ENCODE measurements at places on chromosomes 16 and 17.

DNA sequence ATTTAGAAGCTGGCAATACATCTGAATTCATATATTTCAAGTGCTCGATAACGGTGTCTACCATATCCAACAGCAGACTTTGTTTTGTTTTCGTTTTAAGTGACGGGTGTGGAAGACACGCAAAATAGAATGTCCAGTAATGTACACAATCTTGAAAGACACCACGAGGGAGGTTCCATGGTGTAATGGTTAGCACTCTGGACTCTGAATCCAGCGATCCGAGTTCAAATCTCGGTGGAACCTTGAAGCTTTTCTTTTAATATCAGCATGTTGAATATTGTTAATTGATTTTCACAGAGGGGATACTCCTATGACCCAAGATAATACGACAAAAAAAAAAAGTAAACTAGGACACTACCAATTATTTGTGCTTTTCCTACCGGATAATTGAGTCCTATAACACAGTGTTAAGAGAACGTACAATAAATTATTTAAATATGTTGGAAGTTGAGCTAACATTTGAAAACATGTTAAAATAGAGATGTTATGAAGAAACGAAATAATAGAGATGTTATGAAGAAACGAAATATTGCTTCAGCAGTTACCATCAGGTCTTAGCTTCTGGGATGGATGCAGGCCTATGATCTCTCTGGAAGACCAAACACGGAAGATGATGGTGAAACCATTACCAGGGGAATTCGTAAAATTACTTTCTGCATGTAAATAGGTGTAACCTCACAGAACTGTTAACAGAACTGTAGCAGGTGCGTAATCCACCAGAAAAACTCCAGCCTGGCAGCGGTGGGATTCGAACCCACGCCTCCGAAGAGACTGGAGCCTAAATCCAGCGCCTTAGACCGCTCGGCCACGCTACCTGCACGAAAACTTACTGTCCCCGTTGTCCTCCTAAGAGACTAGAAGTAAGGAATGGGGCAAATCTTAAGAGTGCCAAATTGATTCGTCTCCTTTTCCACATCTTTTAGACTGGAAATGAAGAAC, 1.5 kb upstream of the ALOXE3 start:
- peak; percentile 96 for DNase-seq

GRCh38 chr17:8409966-8410882, 12.6 kb upstream of the RNF222 start:
- DNase-seq, result peak; percentile 86

DNA sequence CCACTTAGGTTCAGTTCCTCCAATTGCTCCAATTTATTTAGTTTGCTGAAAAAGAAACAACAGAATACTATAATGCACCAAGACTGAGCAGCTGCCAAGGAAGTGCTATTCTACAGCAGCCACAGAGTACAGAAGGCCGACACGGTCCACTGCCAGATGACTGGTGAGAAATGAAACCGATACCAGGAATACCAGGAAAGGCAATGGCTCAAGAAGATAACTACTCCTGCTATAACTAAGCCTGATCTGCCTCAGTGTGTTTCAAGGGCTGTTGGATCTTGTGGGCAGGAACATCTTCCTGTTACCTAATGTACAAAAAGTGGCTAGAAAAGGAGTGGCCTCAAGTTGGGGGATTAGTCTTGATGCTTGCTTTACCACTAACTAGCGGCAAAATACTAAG, 32.8 kb downstream of the MARVELD3 start:
- DNase-seq, result no peak

DNA sequence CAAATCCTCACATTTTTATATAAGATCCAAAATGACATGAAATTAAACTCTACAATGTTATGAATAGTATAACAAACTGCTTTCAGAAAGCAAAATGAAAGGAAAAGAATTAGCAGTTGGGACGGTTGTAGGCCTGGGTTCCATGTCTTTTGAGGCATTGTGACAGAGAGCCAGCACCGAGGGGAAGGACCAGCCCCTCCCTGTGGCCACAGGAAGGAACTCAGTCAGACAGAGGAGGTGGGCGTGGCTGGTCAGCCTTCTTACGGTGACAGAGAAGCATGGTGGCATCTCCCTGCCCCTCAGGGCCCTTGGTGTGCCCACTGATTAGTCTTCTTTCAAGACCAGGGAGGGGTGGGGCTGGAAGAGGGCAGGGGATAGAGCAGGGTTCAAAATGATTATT, 5.7 kb downstream of the ZNF319 start:
- peak; percentile 71 for DNase-seq

GRCh38 chr17:59376506-59376905, 45.1 kb downstream of the YPEL2 start:
- DNase-seq, result no peak

DNA sequence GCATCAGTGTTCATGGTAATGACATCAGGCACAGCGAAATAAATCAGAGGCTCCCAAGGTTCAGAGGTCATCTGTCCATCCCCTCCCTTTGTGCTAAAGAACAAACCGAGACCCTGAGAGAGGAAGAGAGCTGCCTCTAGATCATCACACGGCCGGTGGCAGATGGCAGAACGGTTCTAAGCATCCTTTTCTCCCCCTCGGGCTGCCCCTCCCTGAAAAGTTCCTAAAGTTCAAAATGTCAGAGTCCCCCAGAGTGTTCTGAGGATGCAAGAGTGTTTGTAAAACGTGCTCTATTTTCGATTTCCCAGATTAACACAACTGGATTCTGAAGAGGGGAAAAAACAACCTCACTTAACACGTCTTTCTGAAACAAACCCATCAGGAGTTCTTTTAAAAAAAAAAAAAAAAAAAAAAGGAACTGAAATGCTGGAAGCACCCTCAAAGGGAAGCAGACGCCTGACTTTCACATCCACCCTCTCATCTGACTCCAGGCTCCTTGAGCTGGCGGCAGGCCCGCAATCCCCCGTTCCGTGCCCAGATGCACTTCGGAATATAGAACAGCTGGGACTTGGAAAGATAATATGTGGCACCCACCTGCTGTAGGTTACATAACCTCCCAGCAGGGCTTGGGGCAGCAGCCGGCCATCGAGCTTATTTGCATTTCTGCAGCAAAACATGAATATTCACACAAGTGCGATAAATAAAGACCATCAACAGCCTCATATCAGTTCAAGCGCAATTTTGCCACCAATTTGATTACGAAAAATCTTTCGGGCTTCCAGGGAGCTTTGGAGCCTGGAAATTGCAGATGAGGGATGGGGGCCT, 115.5 kb upstream of the SMURF2 start:
- DNase-seq, result no peak

DNA sequence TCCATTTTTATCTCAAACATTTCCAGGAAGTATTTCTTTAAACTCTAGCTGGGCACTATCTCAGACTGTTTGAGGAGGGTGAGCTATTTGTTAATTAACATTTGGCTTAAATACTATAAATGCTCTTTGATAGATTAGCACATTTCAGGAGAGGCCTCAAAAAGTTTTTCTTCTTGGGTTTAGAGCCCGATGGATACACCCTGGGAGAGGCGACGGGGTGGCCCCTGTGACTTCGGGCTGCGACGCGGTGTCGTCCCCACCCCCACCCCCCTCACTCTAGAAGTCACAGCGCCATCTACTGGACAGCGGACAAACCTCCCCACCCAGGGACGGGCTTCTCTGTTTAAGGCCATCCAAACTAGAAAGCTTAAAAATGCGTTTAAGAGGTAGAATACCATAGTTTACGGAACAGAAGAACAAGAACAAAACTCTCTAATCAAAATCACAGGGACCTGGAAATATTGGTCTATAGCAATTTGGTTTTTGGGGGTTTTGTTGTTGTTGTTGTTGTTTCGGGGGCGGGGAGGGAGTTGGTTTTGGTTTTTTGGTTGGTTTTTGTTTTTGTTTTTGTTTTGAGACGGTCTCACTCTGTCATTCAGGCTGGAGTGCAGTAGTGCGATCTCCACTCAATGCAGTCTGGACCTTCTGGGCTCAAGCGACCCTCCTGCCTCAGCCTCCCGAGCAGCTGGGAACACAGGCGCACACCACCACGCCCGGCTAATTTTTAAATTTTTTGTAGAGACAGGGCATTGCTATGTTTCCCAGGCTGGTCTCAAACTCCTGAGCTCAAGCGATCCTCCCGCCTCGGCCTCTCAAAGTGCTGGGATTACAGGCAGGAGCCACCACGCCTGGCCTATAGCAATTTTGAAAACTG, 254.4 kb downstream of the C16orf95 start:
- peak; percentile 72 for DNase-seq

DNA sequence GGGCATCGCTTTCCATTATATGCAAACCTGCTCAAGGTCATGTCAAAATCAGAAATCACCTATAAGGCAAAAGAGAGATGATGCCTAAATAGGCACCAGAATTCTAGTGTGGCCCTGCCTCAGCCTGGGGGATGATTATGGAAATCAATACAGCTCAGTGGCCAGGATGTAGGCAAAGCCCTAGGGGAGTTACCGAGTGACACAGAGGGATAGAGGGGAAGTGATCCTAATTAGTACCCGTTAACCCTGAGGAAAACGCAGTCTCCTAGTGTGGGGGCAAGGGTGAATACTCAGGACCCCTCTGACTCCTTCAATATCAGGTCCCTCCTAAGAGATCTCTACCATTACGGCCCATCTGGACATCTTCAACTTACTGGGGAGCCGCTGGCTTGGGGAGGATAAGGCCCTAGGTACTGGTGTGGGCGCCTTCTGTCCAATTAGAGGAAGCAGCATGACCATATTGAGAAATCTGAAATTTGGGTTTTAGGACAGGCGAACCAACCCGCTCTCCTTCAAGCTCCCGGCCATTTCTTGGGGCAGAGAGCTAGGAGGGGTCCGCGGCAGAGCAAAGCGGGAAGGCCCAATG, 725 bp downstream of the NT5C3B start:
- DNase-seq, result no peak

GRCh38 chr16:52074133-52074532, 472.8 kb downstream of the TOX3 start:
- no peak for DNase-seq

DNA sequence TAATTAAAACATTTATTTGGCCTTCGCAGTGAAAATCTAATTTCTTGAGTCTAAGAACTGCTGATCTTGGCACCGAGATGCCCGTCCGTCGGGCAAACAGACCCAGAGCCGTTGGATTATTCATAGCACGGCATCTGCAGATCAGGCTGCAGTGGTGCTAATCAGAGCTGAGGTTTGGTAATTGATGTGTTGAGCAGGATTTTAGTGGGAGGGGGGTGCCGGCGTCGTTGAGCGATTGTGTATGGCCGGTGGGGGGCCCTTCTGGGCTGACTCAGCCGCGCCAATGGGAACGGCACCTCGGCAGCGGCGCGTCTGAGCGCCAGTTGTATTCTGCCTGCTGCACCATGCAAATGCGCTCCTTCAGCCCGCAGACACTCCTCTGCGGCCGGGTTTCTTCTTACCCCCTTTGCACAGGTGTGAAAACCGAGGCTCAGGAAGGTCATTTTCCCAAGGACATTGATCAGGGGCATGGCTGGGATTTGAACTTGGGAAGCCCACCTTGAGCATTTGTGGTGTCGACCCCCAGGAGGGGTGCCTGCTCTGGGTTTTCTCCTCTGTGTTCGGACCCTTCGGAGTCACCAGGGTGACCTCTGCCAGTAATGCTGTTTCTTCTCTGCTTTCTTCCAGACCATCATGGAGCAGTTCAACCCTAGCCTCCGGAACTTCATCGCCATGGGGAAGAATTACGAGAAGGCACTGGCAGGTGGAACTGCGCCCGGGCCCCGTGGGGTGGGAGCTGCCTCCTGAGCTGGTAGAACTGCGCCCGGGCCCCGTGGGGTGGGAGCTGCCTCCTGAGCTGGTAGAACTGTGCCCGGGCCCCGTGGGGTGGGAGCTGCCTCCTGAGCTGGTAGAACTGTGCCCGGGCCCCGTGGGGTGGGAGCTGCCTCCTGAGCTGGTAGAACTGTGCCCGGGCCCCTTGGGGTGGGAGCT, 18.4 kb downstream of the BAIAP2 start:
- DNase-seq, result no peak

GRCh38 chr17:42399948-42400843, 12.0 kb upstream of the STAT3 start:
- DNase-seq, result no peak

DNA sequence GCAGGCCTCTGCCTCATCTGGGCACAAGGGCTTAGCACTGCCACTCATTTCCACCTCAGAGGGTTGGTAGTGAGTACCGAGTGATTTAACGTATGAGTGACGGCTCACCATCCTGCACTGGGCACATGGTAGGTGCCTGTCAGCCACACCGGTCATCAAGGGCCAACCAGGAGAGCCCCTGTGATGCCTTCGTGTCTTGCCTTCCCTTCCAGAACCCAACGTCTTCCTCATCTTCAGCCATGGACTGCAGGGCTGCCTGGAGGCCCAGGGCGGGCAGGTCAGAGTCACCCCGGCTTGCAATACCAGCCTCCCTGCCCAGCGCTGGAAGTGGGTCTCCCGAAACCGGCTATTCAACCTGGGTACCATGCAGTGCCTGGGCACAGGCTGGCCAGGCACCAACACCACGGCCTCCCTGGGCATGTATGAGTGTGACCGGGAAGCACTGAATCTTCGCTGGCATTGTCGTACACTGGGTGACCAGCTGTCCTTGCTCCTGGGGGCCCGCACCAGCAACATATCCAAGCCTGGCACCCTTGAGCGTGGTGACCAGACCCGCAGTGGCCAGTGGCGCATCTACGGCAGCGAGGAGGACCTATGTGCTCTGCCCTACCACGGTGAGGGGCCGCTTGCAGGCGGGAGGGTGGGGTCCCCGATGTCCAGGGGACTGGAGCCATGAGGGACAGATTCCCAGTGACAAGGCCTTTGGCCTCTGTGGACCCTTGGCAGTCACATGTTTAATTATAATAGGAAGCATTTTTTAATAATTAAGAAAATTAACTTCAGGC, 37.1 kb downstream of the MRC2 start:
- no peak for DNase-seq

GRCh38 chr16:59973966-59974365, 1239.8 kb upstream of the GOT2 start:
- DNase-seq, result no peak

GRCh38 chr16:87470332-87470731, 22.5 kb downstream of the ZCCHC14 start:
- DNase-seq, result no peak

- DNase-seq, result no peak
These were observed 167.8 kb downstream of the IRF8 start for GRCh38 chr16:86066811-86067210.

DNA sequence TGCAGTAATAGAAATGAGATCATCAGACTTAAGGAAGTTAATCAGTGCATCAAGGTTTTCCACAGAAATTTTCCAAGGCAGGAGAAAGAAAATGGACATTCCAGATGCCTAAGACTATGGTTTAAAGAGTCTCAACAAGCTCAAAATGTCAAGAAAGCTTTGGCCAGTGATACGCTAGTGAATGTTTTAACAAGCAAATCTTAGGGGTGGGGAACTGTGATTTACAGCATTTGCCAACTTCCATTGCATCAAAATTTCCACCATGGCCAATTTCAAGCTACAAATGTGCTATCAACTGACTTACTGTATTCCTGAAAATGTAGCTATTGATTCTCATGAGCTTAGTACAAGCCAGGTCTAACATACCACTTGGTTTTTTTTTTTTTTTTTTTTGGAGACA, 82.4 kb upstream of the CLEC3A start:
- no peak for DNase-seq
